ENCODE measurements at places on chromosomes 7 and 10.
A peak's percentile ranks its signal among the peaks of the same experiment; 100 is the strongest.

GRCh38 chr7:38217672-38218071 is 39.6 kb downstream of the STARD3NL start:
- DNase-seq: no peak

GRCh38 chr10:88232983-88233543 is 350.1 kb downstream of the RNLS start:
- no peak for DNase-seq

GRCh38 chr10:26725837-26726727 is 28.6 kb downstream of the PDSS1 start:
- peak; percentile 16 for DNase-seq

DNA sequence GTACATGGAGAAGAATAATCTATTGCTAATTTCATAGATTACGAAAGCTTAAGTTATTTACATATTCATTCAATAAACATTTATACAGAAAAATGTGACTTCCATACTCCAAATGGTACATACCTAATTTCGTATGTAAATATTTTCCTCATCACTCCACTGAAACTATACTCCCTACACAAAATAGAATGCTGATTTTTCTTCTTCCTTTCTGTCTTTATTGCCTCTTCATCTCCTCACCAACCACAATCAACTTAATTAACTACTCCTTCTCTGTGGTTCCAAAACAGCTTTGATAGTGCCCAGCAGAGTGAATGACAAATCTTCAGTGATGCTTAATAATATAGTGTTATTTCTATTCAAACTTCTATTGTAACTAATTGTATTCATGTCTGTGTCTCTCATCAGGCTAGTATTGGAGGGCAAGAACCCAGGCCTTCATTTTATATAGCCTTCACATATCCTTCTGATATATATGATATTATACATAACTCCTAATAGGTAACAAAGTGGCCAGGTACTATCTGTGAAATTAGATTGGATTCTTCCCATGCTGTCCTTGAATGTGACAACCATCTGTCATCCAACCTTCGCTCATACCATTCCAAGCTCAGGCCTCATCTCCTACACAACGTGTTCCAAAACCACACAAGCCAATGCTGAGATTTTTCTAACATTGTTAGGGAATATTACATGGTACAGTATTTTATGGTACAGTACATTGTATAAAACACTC is 5.3 kb downstream of the ITGB1 start:
- no peak for DNase-seq

GRCh38 chr7:116736927-116737715 is 65.1 kb downstream of the MET start:
- DNase-seq: peak; percentile 45

- DNase-seq: no peak
Measured at GRCh38 chr7:101677797-101678479, 48.8 kb upstream of the MYL10 start.

All from skeletal muscle cell (primary cell).